ENCODE measurements at places on chromosomes 2 and 18. TPM values are rescaled to one million over a fixed set of nuclear protein-coding genes. Genes with fewer than 3 reads are reported as not detected.

- no peak for DNase-seq
These were observed 140.6 kb upstream of the LYPD6 start for GRCh38 chr2:149189769-149190168.

GRCh38 chr2:37080266-37080665 is 3.9 kb downstream of the HEATR5B start:
- DNase-seq: no peak

DNA sequence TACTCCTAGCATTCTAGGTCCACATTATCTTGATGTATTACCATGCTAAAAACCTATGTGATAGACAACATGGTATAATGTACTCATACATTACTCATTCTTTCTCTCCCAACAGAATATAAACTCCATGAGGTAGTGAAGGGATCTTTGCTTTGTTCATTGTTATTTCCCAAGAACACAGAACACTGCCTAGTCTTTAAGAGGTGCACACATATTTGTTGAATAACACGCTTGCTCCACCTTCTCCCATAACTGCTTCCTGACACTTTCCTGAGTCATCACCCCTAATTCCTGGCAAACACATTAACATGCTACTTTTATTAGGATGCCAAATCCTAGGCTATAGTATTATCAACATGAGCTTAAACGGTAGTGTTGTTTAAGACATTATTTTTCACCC is 41.3 kb downstream of the REV1 start:
- no peak for DNase-seq

DNA sequence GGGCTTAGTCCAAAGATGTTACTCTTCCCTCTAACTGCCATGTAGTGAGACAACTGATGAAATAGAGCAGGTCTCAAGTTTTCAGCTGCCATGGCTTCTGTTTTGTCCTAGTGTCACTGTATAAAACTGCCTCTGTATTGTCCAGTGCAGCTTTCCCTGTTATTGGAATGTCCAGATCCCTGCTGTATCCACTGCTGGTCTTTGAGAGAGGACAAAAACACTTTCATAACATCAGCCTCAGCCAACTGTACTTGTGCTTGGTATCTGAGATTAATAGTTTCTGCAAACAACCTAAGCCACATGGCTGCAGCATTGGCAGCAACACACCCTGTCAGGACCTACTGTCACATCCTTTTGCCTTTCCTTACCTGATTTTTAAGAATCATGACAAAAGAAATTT is 480.2 kb downstream of the LPIN1 start:
- DNase-seq: no peak

DNA sequence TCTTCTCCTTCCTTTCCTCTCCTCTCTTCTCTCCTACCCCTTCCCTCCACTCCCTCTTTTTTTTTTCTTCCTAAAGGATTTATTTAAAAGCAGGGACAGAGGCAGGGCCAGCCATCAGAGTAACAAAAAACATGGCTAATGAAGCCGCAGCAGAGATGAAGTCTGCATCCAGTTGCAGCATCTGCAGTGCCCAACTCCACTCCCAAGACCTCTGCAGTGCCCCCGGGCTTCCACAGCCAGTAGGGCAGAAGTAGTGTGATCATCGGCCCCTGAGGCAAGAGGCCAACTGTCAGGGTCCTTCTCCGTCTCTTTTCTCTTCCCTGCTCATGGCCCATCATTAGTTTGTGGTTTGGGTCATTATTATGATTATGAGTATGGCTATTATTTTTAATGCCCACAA is 4.2 kb upstream of the EGR4 start:
- DNase-seq: no peak

- DNase-seq: peak; percentile 66
These were observed 38.9 kb upstream of the MGAT4A start for GRCh38 chr2:98769784-98770183.

DNA sequence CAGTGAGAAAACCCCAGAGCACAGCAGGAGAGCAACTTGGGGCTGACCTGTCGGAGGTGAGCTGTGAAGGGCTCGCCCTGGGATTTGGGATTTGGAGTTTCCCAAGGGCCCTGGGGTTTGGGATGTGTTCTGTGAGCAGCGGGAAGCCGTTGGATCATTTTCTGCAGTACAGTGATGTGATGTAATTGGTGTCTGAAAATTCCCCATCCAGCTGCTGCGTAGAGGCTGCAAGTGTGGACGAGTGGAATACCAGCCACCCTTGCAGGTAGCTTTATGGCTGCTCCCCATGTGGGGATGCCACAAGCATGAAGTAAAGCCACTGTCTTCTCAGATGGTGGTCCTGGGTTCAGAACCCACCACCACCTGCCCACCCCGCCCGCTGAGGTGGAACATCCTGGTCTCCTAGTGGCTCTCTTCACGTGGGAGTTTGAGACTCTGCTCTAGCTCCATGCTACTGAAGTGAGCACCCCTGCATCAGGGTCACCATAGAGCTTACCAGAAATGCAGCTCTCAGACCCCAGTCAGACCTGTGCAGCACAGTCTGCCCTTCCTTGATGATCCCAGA is 15.0 kb downstream of the IMPA2 start:
- DNase-seq: no peak

- no peak for DNase-seq
These were observed 45.3 kb downstream of the RBKS start for GRCh38 chr2:27844821-27845255.

DNA sequence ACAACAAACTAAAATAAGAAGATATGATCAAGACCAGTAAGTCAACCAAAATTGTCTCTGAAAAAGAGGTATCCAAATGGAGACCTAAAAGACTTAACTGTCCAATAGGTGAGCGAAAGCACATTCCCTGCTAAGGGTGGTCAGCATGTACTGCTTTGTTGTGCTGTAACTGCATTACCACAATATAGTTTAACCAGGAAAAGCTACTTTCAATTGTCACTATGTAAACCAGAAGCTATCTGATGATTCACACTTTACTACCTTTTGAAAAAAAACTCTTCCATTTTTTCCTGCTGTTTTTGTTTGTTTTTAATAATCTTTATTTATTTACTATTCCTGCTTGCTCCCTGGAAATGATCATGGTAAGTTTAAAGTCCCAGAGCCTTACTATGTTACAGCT is 36.1 kb downstream of the ASXL2 start:
- DNase-seq: no peak

Gene UGT1A9
- total RNA-seq: not detected

Gene AOX1
- 47.9 TPM for total RNA-seq

Gene RAPGEF4
- total RNA-seq: 7.3 TPM

Gene CNGA3
- not detected for total RNA-seq

Gene AFF3
- total RNA-seq: 74.4 TPM

Gene CNOT9
- 31.7 TPM for total RNA-seq

Gene CTDSP1
- 180 TPM for total RNA-seq

Gene DNAJC5G
- not detected for total RNA-seq

All from prostate gland (tissue), 2 donors.